ENCODE measurements at places on chromosomes 1 and 21.

DNA sequence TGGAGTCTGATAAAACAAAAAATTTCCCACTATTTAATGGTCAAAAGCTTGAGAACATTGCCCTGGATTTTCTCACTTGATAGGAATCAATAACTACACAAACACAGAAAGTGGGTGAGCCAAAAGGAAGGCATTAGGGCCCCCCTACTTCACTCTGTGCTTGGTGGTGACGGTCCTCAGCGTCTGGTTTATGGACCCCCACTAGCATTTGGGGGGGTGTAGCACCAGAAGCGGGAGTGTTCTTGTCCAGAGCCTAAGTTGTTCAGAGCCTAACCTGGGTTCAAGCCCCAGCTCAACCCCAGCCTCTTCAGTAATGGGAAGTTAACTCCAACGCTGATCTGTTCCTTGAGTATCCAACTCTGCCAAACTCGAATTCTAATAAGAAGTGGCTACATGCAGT, 33.1 kb downstream of the STPG1 start:
- no peak for DNase-seq

- DNase-seq = no peak
Observed at GRCh38 chr1:90876101-90876500, 145.7 kb downstream of the ZNF644 start.

- DNase-seq = no peak
Observed at GRCh38 chr1:104235141-104235540, 485.4 kb downstream of the AMY1C start.

- no peak for DNase-seq
Observed at GRCh38 chr1:85356130-85356529, 79.7 kb upstream of the BCL10 start.

DNA sequence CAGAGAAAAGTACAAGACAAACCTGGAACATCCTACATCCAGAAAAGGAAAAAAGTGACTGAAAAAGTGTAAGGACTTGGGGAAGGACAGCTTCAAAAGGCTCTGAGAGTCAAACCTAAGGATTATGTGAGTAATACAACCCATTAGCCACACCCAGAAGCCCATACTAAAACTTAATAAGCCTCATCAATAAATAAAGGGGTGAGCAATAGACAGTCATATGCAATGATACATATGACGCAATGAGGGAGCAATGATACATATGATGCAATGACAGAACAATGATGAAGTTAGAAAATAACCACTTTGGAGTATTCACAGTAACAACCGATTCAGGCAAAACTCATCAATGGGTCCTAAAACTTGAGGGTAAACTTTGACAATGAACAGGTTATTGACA, 50.1 kb downstream of the BRWD1 start:
- DNase-seq = no peak

- DNase-seq = no peak
Observed at GRCh38 chr1:154584267-154584994, 16.9 kb downstream of the CHRNB2 start.

DNA sequence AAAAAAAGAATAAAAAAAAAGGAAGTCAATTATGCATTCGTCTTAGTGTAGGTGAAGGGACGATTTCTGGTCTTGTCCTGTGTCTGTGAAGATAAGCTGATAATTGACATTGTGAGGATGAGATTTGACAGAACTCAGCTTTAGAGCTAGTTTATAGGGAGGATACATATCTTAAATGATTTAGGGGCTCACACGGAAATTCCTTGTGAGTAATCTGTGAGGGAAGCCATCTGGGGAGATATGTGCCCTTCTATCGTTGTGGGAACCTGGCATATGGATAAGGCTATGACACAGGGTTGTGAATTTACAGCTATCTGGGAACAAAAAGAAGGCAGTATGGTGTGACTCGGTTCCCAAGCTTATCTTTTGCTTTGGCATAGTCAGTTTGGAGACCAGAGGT, 71.1 kb downstream of the RABGAP1L start:
- no peak for DNase-seq

DNA sequence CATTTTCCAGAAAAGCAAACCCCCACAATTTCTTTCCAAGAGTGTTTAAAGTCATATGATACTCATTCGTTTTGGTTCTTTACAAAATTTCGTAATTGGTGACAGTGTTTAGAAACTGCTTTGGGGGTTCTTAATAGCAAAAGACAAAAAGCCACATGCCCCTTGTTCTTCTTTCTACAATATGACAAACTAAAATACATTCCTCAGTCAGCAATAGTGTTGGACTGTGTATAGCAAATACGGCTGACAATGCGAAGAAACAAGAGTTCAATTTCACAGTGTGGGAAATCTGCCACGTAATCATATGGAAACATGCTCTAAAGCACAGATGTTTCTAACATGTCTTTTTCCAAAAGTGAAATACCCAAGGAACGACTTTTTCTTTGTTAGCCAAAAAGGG, 7.6 kb upstream of the IFNAR1 start:
- DNase-seq = no peak

GRCh38 chr1:15966081-15966955, 9.6 kb downstream of the ZBTB17 start:
- peak; percentile 70 for DNase-seq

- DNase-seq = no peak
Observed at GRCh38 chr1:59092126-59092525, 204.8 kb upstream of the FGGY start.

DNA sequence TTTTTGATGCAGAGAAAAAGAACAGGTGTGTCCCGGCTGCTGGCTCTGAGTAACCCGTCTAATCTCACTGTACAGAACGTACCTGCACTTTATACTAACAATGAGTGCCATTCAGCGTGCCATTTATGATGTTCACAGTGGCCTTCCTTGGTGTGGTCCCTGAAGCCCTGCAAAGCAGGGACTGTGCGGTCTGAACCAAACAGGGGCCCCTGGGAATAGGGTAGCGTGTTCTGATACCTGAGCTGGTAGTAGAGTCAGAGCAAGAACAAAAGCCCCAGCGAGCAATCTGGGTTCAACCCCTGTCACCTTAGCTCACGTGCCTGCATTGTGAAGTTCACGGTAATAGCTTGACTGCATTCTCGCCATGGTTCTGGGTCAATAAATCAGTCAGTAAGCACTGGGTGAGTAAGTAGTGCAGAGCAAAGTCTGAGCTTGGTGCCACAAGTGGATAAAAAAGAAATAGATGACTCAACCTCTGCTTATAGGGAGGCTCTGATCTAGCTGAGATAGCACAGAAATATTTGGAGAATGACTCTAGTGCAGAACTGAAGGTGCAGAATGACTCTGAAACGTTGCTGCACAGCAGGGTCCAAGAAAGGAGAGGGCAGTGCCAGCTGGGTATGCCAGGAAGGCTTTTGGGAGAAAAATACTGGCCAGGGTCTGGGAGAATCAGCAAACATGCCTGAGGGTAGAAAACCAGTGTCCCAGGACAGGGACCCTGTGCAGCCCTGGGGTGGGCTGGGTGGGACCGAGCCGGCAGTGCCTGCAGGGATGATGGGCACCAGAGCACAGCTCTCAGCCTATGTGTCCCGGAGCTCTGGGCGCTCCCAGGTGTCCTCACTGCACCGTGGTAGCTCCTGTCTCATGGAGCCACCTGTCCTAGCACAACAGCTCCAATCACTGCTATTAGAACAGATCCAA, 125.9 kb downstream of the RHOU start:
- DNase-seq = no peak

DNA sequence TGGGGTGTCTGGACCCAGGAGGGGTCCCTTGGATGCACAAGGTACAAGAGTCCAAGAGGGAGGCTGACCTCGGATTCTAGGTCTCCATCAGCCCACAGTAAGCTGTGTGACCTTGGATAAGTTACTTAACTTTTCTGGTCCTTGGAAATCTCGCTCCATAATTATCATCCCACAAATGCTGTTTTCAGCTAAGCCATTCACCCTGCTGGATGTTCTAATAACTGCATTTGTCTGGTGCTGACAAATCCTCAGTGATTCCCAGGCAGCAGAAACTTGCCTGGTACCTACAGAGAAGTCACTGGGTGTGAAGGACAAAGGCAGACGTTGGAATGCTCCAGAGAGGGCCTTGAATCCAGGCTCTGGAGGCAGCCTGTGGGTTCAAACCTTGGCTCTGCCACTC, 89.7 kb downstream of the IGSF21 start:
- no peak for DNase-seq

GRCh38 chr1:157966031-157966537, 27.4 kb upstream of the KIRREL1 start:
- DNase-seq = no peak

DNA sequence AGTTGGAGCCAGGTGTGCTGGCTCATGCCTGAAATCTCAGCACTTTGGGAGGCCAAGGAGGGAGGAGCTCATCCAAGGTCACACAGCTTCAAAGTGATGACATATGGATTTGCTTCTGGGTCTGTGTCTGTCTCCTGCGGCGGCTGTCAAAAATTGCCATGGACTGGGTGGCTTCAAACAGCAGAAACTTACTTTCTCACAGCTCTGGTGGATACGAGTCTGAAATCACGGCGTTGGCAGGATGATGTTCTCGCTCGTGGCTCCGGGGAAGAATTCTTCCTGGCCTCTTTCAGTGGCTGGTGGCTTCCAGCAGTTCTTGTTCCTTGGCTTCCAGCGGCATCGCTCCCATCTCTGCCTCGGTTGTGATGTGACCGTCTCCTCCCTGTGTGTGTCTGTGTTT, 314.8 kb upstream of the C1orf174 start:
- DNase-seq = no peak

DNA sequence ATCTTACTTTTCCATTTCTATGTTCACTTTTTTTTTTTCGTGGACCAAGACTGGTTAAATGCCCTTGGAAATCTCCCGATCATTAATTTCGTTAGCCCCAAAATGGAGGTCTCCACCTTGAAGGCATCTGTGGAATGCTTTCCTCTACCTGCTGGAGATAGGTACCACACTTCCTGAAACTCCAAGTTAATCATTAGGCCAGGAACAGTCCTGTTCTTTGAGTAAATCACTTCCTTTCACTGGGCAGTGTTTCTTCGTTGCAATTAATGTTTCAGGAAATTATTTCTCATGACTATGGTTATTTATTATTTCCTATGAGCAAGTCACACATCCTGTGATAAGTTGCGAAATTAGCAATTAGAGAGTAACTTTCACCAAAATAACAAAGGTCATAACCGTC, 225.2 kb upstream of the LYPLAL1 start:
- no peak for DNase-seq
